Naive thymus-derived CD8-positive, alpha-beta T cell (primary cell): ENCODE measurements at places on chromosomes 16 and 17.

- DNase-seq, result no peak
- H3K27ac ChIP-seq, result peak overlapping the region; percentile 99
- H3K4me1 ChIP-seq, result peaks cover 17% of the 10 kb centered on the region
- peak overlapping the region; percentile 99 for H3K4me3 ChIP-seq
Observed at GRCh38 chr16:30921459-30921747, 2.0 kb upstream of the FBXL19 start.

DNA sequence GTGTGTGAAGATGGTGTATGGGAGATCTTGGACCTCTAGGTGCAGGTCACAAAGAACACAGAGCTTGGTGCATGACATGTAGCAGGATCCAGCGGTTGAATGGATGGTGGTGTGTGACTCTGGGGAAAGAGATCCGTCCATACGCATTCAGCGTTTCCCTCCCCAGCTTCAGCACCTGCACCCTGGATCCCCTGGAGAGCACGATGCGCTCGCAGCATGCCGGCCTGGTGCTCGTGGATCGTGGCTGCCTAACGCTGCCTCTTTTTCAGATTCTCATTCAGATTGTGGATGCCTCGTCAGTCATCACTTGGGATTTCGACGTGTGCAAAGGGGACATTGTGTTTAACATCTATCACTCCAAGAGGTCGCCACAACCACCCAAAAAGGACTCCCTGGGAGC is 70.9 kb downstream of the SEC14L1 start:
- no peak for DNase-seq
- H3K36me3 ChIP-seq, result peaks cover 7% of the 10 kb centered on the region
- H3K4me1 ChIP-seq, result peaks cover 13% of the 10 kb centered on the region
- no peak overlapping the region for H3K4me3 ChIP-seq

DNA sequence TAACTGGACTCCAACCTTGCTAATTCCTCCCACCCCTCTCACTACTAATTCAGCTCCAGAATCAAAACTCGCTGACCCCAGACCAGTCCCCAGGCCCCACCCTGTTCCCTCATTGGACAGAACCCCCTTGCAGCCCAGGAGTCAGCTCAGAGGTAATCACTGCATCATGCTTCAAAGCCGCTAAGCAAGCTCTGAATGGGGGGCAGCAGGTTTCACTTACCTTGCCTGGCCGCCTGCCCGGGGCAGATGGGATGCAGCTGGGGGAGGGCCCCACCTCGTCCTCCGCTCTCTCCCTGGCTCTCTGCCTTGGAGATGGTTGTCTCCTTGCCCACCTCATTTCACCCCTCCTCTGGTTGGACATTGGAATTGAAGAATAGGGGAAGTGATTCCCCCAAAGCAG is 4.8 kb upstream of the NGFR start:
- H3K27ac ChIP-seq, result no peak overlapping the region
- H3K27me3 ChIP-seq, result peaks cover 37% of the 10 kb centered on the region
- no peaks in the 10 kb centered on the region for H3K36me3 ChIP-seq
- H3K4me1 ChIP-seq, result peaks cover 20% of the 10 kb centered on the region
- no peak for DNase-seq

GRCh38 chr17:83080858-83081683 is 1.7 kb downstream of the METRNL start:
- peak overlapping the region; percentile 68 for H3K4me3 ChIP-seq
- no peak for DNase-seq
- peaks cover 11% of the 10 kb centered on the region for H3K27me3 ChIP-seq
- H3K36me3 ChIP-seq, result no peaks in the 10 kb centered on the region
- H3K4me1 ChIP-seq, result peaks cover 47% of the 10 kb centered on the region

GRCh38 chr16:48936811-48937210 is 326.8 kb upstream of the N4BP1 start:
- DNase-seq, result no peak
- H3K36me3 ChIP-seq, result no peaks in the 10 kb centered on the region
- H3K27me3 ChIP-seq, result no peaks in the 10 kb centered on the region
- H3K4me3 ChIP-seq, result no peak overlapping the region
- no peak overlapping the region for H3K27ac ChIP-seq
- no peaks in the 10 kb centered on the region for H3K4me1 ChIP-seq

DNA sequence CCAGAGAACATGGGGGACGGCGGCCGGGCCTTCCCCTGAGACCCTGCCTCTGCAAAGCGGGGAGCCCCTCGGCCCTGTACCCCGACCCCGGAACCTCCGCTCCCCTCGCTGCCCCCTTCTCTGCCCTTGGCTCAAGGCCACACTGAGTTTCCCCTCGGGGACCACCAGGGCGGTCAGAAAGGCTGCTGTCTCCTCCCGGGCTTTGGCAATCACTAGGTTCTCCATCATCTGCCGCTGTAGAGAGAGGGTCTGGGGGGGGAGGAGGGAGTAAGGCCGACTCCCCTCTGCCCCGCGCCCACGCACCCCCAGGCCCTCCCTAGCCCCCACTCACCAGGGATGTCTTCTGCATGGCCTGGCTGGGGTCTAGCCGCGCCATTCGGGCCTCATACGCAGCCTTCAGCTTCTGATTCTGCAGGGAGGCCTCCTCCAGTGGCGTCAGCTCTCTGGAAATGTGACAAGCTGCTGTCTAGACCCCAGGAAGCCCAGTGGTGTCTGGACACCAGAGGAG is 8.4 kb downstream of the VPS9D1 start:
- peak overlapping the region; percentile 65 for H3K27ac ChIP-seq
- no peak for DNase-seq
- H3K36me3 ChIP-seq, result peaks cover 9% of the 10 kb centered on the region
- H3K27me3 ChIP-seq, result no peaks in the 10 kb centered on the region
- peaks cover 11% of the 10 kb centered on the region for H3K4me1 ChIP-seq

GRCh38 chr16:566475-567372 is at the start of gene NHLRC4:
TSS of gene NHLRC4 (plus strand) at chr16:567005. CDS start at chr16:568048, 1,043 bp downstream.
- H3K4me3 ChIP-seq, result peak within 1 kb of the TSS; percentile 72
- peak within 1 kb of the TSS; percentile 66 for H3K27ac ChIP-seq
- DNase-seq, result peak; percentile 49
- H3K4me1 ChIP-seq, result peaks cover 19% of the 10 kb centered on the region
- peaks cover 2% of the 10 kb centered on the region for H3K27me3 ChIP-seq
- no peaks in the 10 kb centered on the region for H3K36me3 ChIP-seq

- no peaks in the 10 kb centered on the region for H3K4me1 ChIP-seq
- H3K27me3 ChIP-seq, result no peaks in the 10 kb centered on the region
- H3K4me3 ChIP-seq, result no peak overlapping the region
- H3K27ac ChIP-seq, result peak overlapping the region; percentile 68
Observed at GRCh38 chr16:85077039-85077438, 35.2 kb downstream of the CIBAR2 start.
